ENCODE measurements at places on chromosomes 12 and 14.

DNA sequence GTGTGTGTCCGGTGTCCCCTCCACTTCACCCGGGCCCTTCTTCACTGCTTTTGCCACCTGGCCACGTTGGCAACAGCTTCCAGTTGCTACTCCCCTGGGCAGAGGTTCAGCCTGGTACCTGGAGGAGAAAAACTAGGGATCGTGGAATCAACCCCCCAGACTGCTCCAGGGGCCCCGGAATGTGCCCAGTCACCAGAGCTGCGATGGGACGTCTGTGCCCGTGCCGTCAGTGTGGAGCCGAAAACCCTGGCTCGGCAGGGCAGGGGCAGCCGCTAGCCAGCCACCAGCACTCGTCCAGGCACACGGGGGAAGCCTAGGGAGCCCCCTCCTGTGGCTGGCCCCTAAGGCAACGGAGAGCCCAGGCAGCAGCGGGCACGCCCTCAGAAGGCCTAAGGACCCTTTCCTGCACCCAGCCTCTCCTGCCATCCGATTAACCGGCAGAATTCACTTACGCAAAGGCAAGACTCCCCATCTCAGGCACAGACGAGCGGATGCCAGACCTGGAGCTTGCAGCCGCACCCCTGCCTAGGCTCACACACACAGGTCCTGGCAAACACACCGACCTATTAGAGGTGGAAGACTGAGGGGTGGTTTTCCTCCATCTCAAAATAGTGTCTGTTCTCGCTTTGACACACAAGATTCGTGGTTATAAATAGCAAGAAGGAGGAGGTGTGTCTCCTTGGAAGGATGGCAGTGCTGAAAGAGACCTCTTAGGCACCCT, 62.6 kb downstream of the FBXL14 start:
- no peak for DNase-seq

- no peak for DNase-seq
Measured at GRCh38 chr14:58215191-58215914, 15.4 kb downstream of the ACTR10 start.

- DNase-seq, result no peak
Measured at GRCh38 chr12:8987163-8987562, 2.2 kb upstream of the KLRG1 start.

GRCh38 chr14:20714593-20715250, 26.2 kb downstream of the ANG start:
- no peak for DNase-seq
